Inflammatory macrophage (primary cell): ENCODE measurements at places on chromosomes 11 and 22.
A peak's percentile ranks its signal among the peaks of the same experiment; 100 is the strongest.

DNA sequence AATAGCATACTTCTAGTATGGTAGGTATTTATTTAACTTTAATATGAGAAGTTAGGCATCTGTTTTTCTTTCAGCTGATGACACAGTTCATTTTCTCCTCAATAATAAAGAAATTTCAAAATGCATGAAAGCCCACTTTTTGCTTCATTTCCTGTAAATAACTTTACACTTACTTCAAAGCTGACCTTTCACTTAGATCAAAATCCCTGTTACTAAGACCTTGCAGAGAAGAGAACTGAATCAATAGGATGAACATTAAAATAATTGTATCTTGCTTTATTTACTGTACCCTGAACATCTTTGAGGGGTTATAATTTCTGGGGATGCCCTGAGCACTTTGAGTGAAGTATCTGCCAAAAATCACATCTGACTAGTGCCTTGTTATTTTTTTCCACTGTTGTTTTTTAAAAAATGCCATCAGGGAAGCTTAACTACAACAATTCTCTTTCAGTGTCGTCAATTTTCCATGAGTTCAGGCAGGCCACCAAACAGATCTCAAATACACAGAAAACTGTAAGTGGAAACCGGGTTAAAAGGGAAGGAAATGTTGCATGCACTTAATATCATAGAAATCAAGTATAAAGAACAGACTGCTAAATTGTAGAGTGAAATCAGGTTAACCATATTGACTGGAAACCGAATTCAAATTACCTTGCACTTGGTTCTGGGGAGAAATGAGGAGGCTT lies 206.2 kb downstream of the MAML2 start:
- peak; percentile 12 for DNase-seq

GRCh38 chr11:110526323-110526722 lies 96.6 kb downstream of the FDX1 start:
- DNase-seq, result no peak

- no peak for DNase-seq
Measured at GRCh38 chr22:47633111-47633510, 870.7 kb downstream of the TBC1D22A start.

DNA sequence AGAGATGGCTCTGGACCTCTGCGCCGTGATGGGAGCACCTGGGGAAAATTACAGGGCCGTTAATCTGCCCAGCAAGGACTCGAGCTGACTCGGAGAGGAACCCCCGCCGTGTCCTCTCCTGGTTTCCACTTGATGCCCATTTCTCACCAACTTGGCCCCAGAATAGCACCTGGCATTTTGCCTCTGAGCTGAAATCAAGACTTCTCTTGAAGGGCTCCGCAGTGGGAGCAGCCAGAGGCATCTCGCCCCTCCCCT lies 19.0 kb upstream of the CABP7 start:
- DNase-seq, result no peak
